ENCODE measurements at places on chromosomes 11 and 22. TPM values are rescaled to one million over a fixed set of nuclear protein-coding genes. Genes with fewer than 3 reads are reported as not detected.

DNA sequence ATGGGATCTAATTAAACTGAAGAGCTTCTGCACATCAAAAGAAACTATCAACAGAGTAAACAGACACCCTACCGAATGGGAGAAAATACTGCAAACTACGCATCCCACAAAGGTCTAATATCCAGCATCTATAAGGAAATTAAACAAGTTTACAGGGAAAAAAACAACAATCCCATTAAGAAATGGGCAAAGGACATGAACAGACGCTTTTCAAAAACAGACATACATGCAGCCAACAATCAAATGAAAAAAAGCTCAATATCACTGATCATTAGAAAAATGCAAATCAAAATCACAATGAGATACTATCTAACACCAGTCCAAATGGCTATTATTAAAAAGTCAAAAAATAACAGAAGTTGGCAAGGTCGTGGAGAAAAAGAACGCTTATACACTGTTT lies 117.5 kb downstream of the FCHSD2 start:
- peaks cover 3% of the 10 kb centered on the region for H3K4me1 ChIP-seq
- H3K4me3 ChIP-seq, result no peak overlapping the region
- H3K36me3 ChIP-seq, result peaks cover 19% of the 10 kb centered on the region
- H3K27me3 ChIP-seq, result no peaks in the 10 kb centered on the region

- H3K27me3 ChIP-seq, result peaks cover 54% of the 10 kb centered on the region
- H3K36me3 ChIP-seq, result no peaks in the 10 kb centered on the region
- H3K4me3 ChIP-seq, result no peak overlapping the region
- no peak for DNase-seq
Measured at GRCh38 chr22:43337385-43337784, 5.8 kb downstream of the SCUBE1 start.

DNA sequence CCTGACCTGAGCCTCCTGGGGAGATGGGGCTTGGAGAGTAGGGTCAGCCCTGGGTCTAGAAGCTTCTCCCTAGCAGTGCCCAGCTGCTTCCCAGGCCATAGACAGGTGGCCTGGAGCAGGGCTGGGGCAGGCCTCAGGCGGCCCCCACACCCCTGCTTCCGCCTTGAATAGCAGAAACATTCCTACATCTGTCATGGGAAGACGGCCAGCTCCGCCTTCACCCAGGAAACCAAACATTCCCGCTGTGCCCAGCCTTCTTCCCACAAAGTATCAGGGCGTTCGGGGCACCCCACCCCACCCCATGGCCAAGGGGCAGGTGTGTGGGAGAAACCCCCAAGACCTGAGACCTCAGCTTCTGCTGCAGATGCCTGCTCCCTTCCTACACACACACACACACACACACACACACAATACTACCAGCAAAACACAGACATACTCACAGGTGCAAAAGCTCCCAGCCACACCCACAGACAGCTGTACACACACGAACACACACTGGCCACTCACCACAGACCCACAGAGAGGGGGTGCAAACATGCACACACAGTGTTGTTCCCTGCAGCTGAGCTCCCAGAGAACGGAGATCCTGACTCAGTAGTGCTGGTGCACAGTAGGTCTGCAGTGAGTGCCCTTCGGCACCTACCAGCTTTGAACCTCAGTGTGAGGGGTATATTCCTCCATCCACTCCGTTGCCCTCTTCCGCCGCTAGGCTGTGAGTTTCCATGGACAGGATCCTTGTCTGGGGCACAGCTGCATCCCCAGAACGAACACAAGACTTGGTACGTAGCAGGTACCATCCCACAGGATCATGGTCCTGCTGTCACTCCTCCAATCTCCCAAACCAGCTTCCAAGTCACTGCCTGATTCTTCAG lies 37.4 kb downstream of the PDGFB start:
- no peaks in the 10 kb centered on the region for H3K27me3 ChIP-seq
- H3K4me1 ChIP-seq, result peaks cover 20% of the 10 kb centered on the region
- H3K4me3 ChIP-seq, result no peak overlapping the region
- peaks cover 1% of the 10 kb centered on the region for H3K36me3 ChIP-seq
- peak overlapping the region; percentile 17 for H3K27ac ChIP-seq

- H3K27ac ChIP-seq, result no peak overlapping the region
- H3K4me1 ChIP-seq, result peaks cover 6% of the 10 kb centered on the region
- DNase-seq, result no peak
- H3K36me3 ChIP-seq, result peaks cover 2% of the 10 kb centered on the region
Measured at GRCh38 chr11:63521896-63522295, 14.7 kb upstream of the PLAAT4 start.

DNA sequence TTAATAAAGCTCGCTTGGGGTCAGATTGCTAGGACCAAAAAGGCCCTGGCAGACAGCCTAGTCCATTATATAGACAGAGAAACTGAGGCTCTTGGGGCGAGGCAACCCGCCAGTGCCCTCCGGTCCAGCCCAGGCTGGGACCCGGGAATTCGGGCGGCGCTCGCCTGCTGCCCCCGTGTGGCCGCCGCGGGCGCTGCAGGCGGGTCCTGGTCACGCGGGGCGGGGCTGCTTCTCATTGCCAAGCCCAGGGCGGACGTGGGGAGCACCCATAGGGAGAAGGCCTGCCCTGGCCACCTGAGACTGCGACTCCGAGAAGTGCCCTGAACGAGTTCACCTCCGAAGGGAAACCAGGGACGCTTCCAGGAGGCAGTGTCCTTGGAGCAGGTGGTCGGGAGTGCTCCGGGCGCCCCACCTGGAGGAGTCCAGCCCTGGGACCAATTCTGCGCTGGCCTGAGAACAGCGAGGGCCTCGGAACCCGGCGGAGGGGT lies 36.0 kb upstream of the CSNK1E start:
- H3K27me3 ChIP-seq, result no peaks in the 10 kb centered on the region
- H3K4me1 ChIP-seq, result no peaks in the 10 kb centered on the region
- DNase-seq, result peak; percentile 89

DNA sequence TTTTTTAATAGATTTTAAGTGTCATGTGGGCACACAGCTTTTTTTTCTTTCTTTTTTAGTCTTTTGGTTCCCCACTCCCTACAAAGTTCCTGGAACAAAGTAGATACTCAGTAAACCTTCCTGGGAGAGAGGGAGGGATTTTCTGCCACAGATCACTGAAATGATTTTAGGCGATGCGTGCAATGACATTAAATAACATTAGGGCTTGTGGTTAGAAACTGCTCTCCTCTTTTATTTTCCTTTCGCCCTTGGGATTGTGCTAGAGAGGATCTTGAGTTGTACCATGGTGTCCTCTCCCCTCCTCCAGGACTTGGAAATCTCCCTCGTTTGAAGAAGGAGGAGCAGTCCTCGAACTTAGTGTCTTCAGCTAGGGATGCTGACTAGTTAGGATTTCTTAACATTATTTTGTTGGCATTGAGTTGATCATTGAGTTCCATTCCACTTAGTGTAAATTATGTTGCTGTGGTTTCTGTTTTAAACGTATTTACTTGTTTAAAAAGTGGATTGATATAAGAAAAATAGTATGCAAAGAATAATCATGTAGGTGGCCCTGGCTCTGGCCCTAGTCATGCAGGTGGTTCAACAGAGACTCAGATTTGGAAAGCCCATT lies 88.4 kb downstream of the TRAF6 start:
- no peak overlapping the region for H3K4me3 ChIP-seq
- H3K27ac ChIP-seq, result peak overlapping the region; percentile 87
- peaks cover 40% of the 10 kb centered on the region for H3K36me3 ChIP-seq
- no peaks in the 10 kb centered on the region for H3K27me3 ChIP-seq

GRCh38 chr11:125594958-125595357 lies 2.3 kb downstream of the STT3A start:
- H3K4me3 ChIP-seq, result no peak overlapping the region
- H3K27ac ChIP-seq, result no peak overlapping the region
- no peak for DNase-seq
- H3K27me3 ChIP-seq, result no peaks in the 10 kb centered on the region

- no peaks in the 10 kb centered on the region for H3K27me3 ChIP-seq
- H3K4me3 ChIP-seq, result no peak overlapping the region
- no peak overlapping the region for H3K27ac ChIP-seq
- no peak for DNase-seq
Measured at GRCh38 chr22:31339148-31339832, 6.9 kb downstream of the PATZ1 start.

- H3K27ac ChIP-seq, result no peak overlapping the region
- no peaks in the 10 kb centered on the region for H3K4me1 ChIP-seq
- H3K4me3 ChIP-seq, result no peak overlapping the region
- DNase-seq, result no peak
- H3K36me3 ChIP-seq, result peaks cover 40% of the 10 kb centered on the region
Measured at GRCh38 chr11:128970598-128971190, 28.0 kb upstream of the TP53AIP1 start.

DNA sequence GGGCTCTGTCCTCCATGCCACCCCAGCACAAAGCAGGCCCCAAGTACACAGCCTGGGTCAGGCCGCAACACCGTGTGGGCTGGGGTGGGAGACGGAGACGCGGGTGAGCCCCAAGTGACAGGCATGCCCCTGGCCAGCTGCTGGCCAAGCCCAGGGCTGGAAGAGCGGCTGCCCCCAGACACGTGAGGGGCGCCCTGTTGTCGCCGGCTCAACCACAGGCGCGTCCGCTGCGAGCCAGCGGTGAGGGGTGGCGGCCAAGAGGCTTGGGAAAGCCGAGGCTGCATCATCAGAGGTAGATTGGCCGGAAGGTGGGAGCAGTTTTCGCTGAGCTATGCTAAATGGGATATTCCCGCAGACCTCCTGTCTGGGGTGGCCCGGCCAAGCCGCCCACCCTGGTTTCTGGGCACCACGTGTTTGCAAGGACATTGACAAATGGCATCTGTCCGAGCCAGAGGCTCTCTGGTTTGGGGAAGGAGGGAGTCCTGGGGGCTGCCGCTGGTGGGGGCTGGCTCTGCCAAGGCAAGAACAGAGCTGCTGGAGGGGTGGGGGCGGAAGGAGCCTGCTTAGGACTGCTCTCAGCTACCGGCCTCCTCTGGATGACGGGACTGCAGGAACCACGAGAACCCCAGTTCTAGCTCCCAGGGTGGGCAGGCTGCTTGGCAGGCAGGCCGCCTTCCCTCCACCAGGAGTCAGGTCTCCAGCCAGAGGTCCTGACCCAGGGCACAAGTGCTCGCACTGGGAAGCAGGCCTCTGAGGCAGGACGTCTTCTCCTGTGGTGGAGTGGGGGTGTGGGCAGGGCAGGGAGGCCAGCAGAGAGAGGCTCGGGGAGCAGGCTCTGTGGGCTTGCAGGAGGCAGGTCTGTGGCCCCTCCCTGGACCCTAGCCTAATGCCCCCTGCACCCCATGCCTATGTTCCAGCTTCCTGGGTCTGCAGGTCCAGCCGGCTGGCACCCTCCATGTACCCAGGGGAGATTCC lies 552 bp downstream of the PRR33 start:
- peaks cover 2% of the 10 kb centered on the region for H3K27me3 ChIP-seq
- no peak overlapping the region for H3K4me3 ChIP-seq
- no peak overlapping the region for H3K27ac ChIP-seq
- DNase-seq, result peak; percentile 83
- H3K4me1 ChIP-seq, result no peaks in the 10 kb centered on the region

DNA sequence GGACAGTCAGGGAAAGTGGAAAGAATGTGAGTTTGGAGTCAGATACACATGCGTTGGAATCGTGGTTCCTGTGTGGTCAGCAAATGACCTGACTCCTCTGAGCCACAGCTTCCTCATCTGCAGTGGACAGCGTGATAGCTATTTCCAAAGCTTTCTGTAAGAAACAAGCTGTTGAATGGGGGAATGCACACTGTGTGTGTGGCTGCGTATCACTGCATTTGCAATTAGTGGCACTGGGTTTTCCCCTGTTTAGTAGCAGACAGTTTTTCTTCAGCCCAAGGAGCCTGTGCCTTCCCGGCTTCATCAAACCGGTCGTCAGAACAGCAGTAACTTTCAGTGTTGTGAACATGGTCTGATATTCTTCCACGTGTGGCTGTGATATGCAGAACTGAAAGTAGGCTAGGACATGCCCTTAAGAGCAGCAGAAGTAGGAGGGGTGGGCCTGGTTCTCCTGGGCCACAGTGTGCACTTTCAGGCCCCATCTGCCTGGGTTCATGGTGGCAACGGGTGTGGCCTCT lies 121.5 kb downstream of the RRAS2 start:
- H3K27ac ChIP-seq, result no peak overlapping the region
- no peaks in the 10 kb centered on the region for H3K36me3 ChIP-seq
- no peak overlapping the region for H3K4me3 ChIP-seq
- no peaks in the 10 kb centered on the region for H3K4me1 ChIP-seq
- no peak for DNase-seq
- peaks cover 60% of the 10 kb centered on the region for H3K27me3 ChIP-seq

DNA sequence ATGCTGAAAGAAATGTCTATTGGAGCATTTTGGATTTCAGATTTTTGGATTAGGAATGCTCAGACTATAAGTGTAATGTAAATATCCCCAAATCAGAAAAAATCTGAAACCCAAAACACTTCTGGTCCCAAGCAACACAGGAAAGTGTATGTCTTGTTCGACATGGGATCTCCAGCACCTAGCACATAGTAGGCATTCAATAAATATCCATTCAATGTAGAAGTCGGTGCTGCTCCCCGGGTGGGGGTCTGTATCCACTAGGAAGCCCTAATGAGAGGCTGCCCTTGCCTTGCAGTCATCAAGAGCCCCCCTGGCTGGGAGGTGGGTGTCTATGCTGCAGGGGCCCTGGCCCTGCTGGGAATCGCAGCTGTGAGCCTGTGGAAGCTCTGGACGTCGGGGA lies 11.4 kb downstream of the SYT12 start:
- peak overlapping the region; percentile 98 for H3K27ac ChIP-seq
- no peaks in the 10 kb centered on the region for H3K27me3 ChIP-seq
- peaks cover 57% of the 10 kb centered on the region for H3K4me1 ChIP-seq
- DNase-seq, result no peak
- no peaks in the 10 kb centered on the region for H3K36me3 ChIP-seq

DNA sequence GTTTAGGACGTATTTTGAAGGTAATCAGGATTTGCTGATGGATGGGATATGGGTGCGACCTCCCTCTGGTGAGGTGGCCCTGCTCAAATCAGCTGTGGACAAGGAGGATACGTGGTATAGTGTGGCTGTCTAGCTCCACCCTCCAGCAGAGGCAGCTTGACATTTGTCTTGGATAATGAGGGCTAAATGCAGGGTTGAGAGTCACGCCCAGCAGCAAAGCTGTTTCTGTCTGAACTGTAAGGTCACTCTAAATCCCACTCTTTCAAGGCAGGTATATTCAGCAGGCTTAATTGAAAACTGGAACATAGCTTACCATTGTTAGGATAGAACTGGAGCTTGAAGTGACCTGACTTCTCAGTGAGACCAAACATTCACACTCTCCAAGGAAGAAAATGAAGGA lies 98.7 kb downstream of the SWAP70 start:
- H3K36me3 ChIP-seq, result peaks cover 3% of the 10 kb centered on the region
- no peak for DNase-seq
- H3K27ac ChIP-seq, result no peak overlapping the region

KRTAP5-4 gene
- not detected for total RNA-seq

ZBTB16 gene
- total RNA-seq, result 22.0 TPM

TREH gene
- not detected for total RNA-seq

TEF gene
- total RNA-seq, result 3.2 TPM

C11orf65 gene
- total RNA-seq, result not detected

SOX6 gene
- 46.1 TPM for total RNA-seq

NAALADL1 gene
- not detected for total RNA-seq
